ENCODE measurements at places on chromosomes 12 and 14. TPM values are rescaled to one million over a fixed set of nuclear protein-coding genes. Genes with fewer than 3 reads are reported as not detected.

The JAG2 gene
- 17.4 TPM for total RNA-seq

The KRT8 gene
- 177 TPM for total RNA-seq

The GSKIP gene
- 18.2 TPM for total RNA-seq

The PLBD1 gene
- total RNA-seq = 31.4 TPM

The CCDC197 gene
- total RNA-seq = 0.23 TPM

The FKBP11 gene
- total RNA-seq = 11.3 TPM

The ZNF268 gene
- 53.6 TPM for total RNA-seq

The TMEM253 gene
- 0.35 TPM for total RNA-seq

The INSM2 gene
- total RNA-seq = not detected

The OR4N5 gene
- not detected for total RNA-seq

The CLEC4A gene
- 1.6 TPM for total RNA-seq

The HOXC9 gene
- total RNA-seq = 21.5 TPM

The PABPN1 gene
- total RNA-seq = 87.1 TPM

The CAPZA3 gene
- total RNA-seq = not detected

The CCDC38 gene
- total RNA-seq = not detected

The DYNC1H1 gene
- 375 TPM for total RNA-seq

The MYF6 gene
- 23.4 TPM for total RNA-seq

The CLEC14A gene
- total RNA-seq = 31.0 TPM

The CELA1 gene
- total RNA-seq = not detected

The NUBPL gene
- total RNA-seq = 26.6 TPM

The CLEC2A gene
- not detected for total RNA-seq

The IKZF4 gene
- total RNA-seq = 6.0 TPM

The POTEM gene
- total RNA-seq = not detected

The AMDHD1 gene
- total RNA-seq = 0.88 TPM

The LTBR gene
- total RNA-seq = 47.1 TPM

The PRICKLE1 gene
- 85.7 TPM for total RNA-seq

The C14orf132 gene
- total RNA-seq = 54.0 TPM

The KIF26A gene
- 28.4 TPM for total RNA-seq

The CLEC12A gene
- 5.2 TPM for total RNA-seq

The SINHCAF gene
- 76.7 TPM for total RNA-seq

The CACNA2D4 gene
- 2.6 TPM for total RNA-seq

The CD69 gene
- 14.5 TPM for total RNA-seq

The ARF3 gene
- total RNA-seq = 42.2 TPM

The MGAT2 gene
- 24.9 TPM for total RNA-seq

The TSPAN8 gene
- total RNA-seq = 23.5 TPM

The SERPINA10 gene
- 0.06 TPM for total RNA-seq

The TM7SF3 gene
- total RNA-seq = 66.3 TPM

The KRT7 gene
- total RNA-seq = 43.1 TPM

The SELPLG gene
- 4.8 TPM for total RNA-seq

The NEUROD4 gene
- not detected for total RNA-seq

The KLRG1 gene
- 3.9 TPM for total RNA-seq

The E2F7 gene
- total RNA-seq = 4.6 TPM

The RPGRIP1 gene
- total RNA-seq = 1.1 TPM

The TAS2R9 gene
- not detected for total RNA-seq

The TECPR2 gene
- 29.2 TPM for total RNA-seq

The PCED1B gene
- total RNA-seq = 3.3 TPM

The GMPR2 gene
- total RNA-seq = 60.7 TPM

The EVL gene
- 66.4 TPM for total RNA-seq

The ARMH4 gene
- total RNA-seq = 38.0 TPM

The PTHLH gene
- 0.99 TPM for total RNA-seq

The SLC25A47 gene
- total RNA-seq = not detected
